ENCODE measurements at places on chromosomes 3 and 15. TPM values are rescaled to one million over a fixed set of nuclear protein-coding genes. Genes with fewer than 3 reads are reported as not detected.

Gene SCN11A
- total RNA-seq = 0.23 TPM

Gene STAB1
- 277 TPM for total RNA-seq

Gene KLF15
- 0.05 TPM for total RNA-seq

Gene ECE2
- total RNA-seq = not detected

Gene USP19
- total RNA-seq = 43.1 TPM

Gene STARD9
- total RNA-seq = 18.2 TPM

Measured in glomerular endothelial cell (primary cell).